ENCODE measurements at places on chromosomes 13 and 19. TPM values are rescaled to one million over a fixed set of nuclear protein-coding genes. Genes with fewer than 3 reads are reported as not detected.

GRCh38 chr19:58374200-58374599, 6.6 kb downstream of the ZNF837 start:
- DNase-seq = no peak

- DNase-seq = no peak
Measured at GRCh38 chr19:16586991-16587832, 15.0 kb upstream of the SLC35E1 start.

DNA sequence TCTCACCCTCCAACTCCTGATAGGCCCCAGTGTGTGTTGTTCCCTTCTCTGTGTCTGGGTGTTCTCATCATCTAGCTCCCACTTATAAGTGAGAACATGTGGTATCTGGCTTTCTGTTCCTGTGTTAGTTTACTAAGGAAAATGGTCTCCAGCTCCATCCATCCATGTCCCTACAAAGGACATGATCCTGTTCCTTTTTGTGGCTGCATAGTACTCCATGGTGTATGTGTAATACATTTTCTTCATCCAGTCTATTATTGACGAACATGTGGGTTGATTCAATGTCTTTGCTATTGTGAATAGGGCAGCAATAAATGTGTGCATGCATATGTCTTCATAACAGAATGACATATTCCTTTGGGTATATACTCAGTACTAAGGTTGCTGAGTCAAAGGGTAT, 1397.0 kb downstream of the UQCRFS1 start:
- no peak for DNase-seq

- no peak for DNase-seq
Measured at GRCh38 chr19:6728346-6728745, 7.9 kb upstream of the C3 start.

- no peak for DNase-seq
Measured at GRCh38 chr13:39297664-39298171, 259.5 kb downstream of the NHLRC3 start.

The SMAD9 gene
- total RNA-seq = 1.2 TPM

The TRMT1 gene
- 42.6 TPM for total RNA-seq

The FARP1 gene
- total RNA-seq = 208 TPM

The C5AR1 gene
- 0.48 TPM for total RNA-seq

The C19orf85 gene
- not detected for total RNA-seq

The SIGLECL1 gene
- total RNA-seq = not detected

Data from Caco-2 (cell line).